ENCODE measurements at places on chromosomes 12 and 14.
A peak's percentile ranks its signal among the peaks of the same experiment; 100 is the strongest.

DNA sequence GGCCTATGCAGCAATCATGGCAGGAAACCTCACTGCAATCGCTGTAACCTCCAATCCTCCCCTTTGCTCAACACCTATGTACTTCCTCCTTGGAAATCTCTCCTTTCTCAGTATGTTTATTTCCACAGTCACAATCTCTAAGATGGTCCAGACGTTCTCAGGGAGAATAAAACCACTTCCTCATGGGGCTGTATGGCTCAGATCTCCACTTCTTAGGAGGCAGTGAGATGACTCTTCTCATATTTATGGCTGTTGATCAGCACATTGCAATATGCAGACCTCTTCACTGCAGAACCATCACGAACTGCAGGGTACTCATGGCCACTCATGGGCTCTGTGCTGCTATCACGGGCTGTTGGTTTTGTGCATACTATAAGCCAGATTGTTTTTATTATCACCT, 17.1 kb upstream of the OR4K17 start:
- DNase-seq, result no peak

GRCh38 chr14:44379292-44379977, 127.6 kb downstream of the FSCB start:
- DNase-seq, result no peak

GRCh38 chr14:73612339-73613045, at the start of gene ACOT6:
Gene ACOT6, plus strand, starts transcription at chr14:73612517. Its CDS starts 55 bp downstream, at chr14:73612572.
- DNase-seq, result peak; percentile 44

- DNase-seq, result no peak
Observed at GRCh38 chr12:6049992-6050391, 74.5 kb downstream of the VWF start.

DNA sequence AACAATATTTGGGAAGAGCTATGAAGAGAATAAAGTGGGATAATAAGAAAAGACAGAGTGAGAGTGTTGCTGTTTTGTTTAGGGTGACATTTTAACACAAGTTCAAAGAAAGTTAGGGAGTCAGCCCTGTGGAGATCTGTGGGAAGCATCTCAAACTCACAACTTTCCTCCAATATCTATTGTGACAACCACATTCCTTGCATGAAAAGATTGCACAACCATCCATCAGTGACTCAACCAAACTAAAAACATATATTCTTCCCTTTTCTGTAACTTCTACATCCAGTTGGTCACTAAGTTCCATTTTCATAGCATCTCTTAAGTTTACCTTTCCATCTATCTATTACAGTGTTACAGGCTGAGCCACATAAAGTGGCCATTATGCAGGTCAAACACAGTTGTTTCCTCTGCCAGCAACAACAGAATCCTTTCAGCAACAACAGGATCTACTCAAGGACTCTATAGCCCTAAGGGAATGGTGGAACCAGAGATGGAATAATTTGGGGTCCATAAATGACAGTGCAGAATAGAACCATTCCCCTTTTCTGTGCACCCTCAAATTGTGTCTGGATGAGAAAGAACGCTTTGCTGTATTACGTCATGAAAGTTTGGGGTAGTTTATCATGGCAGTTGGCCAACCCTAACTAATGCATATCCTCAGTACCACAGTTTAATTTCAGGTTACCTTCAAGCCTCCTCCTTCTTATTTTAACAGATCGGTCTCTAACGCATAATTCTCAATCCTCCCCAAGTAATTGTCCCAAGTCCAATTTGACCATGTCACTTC, 118.8 kb downstream of the ST8SIA1 start:
- no peak for DNase-seq

- no peak for DNase-seq
Observed at GRCh38 chr14:69105326-69105725, 47.6 kb downstream of the DCAF5 start.

GRCh38 chr12:115930336-115930735, 347.2 kb downstream of the MED13L start:
- no peak for DNase-seq

GRCh38 chr14:33711811-33712216, 239.1 kb downstream of the EGLN3 start:
- DNase-seq, result no peak

DNA sequence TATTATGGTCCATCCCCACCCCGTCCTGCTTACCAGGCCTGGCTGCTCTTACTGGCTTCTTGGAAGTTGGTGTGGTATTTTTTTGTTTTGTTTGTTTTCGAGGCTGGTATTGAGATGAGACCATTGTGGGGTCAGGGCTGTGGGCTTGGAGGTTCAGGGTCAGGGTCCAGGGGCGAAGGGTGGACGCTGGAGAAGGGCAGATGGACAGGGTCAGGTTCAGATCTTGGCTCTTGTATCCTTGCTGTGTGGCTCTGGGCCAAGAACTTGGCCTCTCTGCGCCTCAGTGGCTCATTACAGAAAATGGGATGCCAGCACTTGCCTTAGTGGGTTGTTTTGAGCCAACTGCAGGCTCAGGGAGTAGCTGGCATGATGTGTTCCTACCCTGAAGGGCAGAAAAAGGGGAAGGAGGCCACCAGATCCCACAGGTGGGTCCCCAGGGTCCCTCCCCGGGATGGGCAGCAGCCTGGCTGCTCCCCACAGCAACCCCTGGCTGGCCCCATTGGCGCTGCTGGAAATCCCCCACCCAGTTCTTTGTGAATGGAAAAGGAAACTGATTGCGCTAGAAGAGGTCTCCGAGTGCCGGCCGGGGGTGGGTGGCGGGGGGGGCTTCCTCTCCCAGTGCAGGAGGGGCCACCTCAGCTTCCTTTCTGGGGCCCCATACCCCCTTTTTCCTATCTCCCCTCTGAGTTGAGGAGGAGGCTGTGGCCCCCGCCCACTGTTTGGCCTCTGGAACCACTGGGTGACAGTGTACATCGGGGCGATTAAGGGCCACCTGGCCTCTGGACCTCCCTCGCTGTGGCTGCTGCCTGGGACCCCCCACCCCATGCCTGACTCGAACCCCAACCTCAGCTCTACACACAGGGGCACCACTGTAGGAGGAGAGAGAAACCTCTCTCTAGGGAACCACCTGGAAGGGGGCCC, 25.0 kb downstream of the SH2B3 start:
- DNase-seq, result peak; percentile 51

DNA sequence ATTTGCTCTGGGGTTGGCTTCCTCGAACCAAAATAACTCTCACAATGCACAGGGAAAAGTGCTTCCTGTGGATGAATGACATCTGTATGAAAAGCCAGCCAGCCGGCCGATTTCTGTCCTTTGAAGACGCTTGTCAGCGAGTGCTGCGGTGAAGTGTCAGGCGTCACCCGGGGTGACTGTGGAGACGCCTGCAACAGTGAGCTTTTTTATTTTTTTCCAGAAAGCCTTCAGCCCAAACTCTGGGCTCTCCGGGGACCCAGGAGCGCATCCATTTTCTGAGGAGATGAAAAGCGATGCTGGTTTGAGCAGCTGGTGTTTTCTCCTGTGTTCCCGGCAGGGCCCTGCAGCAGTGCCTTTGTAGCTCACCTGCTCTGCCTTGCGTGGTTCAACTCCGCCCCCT, 147.9 kb upstream of the MYL2 start:
- DNase-seq, result no peak

GRCh38 chr12:80504389-80505163, 60.5 kb downstream of the PTPRQ start:
- DNase-seq, result no peak

DNA sequence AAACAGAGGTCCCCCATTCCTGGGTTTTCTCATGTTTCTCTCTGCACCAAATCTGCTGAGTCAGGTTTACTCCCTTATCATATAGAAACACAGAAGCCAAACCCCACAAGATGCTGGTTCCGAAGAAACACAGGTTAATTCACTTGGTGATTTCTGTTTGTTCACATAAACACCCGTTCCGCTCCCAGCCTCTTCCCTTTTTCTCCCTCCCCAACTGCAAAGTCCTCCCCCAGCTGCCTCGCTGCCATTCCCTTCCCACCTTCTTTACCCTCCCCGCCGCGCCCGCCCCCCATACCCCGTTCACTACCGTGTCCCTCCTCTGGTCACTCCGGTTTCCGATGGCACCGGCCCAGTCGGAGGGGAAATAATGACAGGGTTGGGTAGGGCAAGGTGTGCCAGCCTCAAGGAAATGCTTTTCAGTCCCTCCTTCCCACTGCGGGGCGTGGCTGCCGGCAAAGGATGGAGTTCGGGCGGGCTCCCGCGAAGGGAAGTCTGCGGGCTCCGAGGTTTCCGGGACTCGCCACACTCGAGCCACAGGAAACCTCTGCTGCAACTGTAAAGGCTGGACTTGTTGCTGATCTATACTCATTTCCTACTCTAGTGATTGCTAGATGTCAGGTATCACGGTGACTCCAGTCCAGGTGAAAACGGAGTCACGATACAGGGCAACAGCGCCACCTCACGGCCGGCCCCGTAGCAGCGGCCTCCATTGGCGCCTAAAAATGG, at the start of gene STYK1:
Gene STYK1 (minus strand): TSS at position 394 of the 726 bp plus-strand sequence. CDS start 39,434 bp downstream, outside the sequence.
- peak; percentile 68 for DNase-seq

GRCh38 chr14:102396521-102396920, 33.8 kb downstream of the TECPR2 start:
- DNase-seq, result no peak

GRCh38 chr14:102909462-102909861, 13.0 kb upstream of the AMN start:
- DNase-seq, result no peak

GRCh38 chr12:56129942-56130495, 2.0 kb downstream of the ESYT1 start:
- no peak for DNase-seq

DNA sequence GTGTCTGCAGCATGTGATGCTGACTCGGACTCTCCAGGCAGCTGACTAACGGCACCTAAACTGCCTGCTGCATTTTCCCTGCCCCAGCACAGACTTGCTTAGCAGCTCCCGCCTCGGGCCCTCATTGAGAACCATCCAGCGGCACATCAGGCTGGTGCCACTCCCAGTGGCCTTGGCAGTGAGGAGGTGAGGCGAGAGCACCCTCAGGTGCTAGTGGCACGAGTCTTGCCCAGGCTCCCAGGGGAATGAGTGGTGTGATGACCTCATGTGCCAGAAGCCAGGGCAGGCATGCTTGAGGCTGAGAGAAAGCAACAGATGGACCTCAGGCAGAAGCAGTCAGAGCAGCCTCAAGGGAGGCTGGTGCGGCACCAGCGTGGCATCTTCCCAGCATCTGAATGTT, 60.2 kb downstream of the PRKCH start:
- DNase-seq, result no peak

GRCh38 chr14:33254861-33255395, 316.2 kb downstream of the NPAS3 start:
- DNase-seq, result no peak

- DNase-seq, result no peak
Observed at GRCh38 chr14:69818758-69819191, 21.7 kb upstream of the SLC10A1 start.

- no peak for DNase-seq
Observed at GRCh38 chr12:65881965-65882413, 57.7 kb downstream of the HMGA2 start.

GRCh38 chr14:99224116-99224910, 47.7 kb downstream of the BCL11B start:
- DNase-seq, result no peak

DNA sequence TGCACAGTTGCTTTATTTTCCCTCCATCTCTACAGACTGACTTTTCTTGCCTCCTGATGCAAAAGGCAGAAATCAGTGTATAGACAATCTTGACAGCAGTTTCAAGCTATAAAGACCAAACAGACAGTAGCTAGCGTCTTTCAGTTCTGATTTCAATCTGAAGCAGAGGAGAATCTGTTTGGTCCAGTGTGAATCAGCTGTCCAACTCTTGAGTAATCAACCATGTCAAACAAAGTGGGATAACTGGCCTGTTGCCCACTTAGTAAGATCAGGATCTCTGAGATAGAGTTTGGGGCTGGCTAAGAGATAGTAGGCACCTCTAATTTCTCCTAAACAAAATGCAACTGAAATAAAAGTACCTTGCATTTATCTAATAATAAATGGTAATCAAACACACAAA, 797.4 kb upstream of the FBXO33 start:
- DNase-seq, result no peak

DNA sequence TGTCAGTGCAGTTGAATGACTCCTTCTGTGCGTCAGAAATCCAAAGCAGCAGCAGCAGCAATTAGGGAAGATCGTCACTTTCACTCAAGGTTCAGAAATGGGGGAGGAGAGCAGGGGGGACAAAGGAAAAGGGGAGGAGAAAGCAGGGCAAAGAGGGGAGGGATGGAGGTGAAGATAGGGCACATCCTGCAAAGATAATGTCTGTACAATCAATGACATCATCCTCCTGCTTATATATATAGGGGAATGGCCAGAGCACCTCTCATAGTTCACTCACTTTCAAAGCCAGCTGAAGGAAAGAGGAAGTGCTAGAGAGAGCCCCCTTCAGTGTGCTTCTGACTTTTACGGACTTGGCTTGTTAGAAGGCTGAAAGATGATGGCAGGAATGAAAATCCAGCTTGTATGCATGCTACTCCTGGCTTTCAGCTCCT, at the start of gene NTS:
Gene NTS (plus strand): TSS at position 265 of the 431 bp plus-strand sequence. CDS start 109 bp downstream, at position 374.
- no peak for DNase-seq

- DNase-seq, result no peak
Observed at GRCh38 chr12:23555180-23555824, 394.2 kb downstream of the SOX5 start.

DNA sequence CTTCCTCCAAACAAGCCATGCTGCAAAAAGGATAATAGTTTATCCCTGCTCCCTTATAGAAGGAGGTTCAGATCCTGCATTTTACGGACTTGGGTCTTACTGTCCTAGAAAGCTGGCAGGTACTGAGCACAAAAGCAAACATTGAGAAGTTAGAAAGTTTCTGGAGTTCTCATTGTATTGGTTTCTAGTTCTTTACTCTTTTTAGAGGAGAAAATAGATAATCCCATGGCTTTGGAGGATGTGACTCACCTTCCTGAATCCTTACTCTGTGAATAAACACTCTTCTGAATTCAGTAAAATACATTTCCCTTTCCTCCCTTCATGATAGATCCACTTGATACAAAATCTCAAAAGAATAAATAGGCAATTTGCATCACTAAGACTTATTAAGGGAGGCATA, 188.9 kb downstream of the NPAS3 start:
- no peak for DNase-seq

GRCh38 chr12:104416585-104416984, 40.2 kb upstream of the CHST11 start:
- DNase-seq, result no peak

- no peak for DNase-seq
Observed at GRCh38 chr14:69137843-69138535, 14.9 kb downstream of the DCAF5 start.

- no peak for DNase-seq
Observed at GRCh38 chr12:52148464-52149181, 43.2 kb downstream of the KRT80 start.
